ENCODE measurements at places on chromosomes 6 and 20.

GRCh38 chr6:100404051-100404450 is 60.7 kb downstream of the SIM1 start:
- DNase-seq = no peak

GRCh38 chr6:84390334-84390733 is 162.9 kb upstream of the CEP162 start:
- no peak for DNase-seq

DNA sequence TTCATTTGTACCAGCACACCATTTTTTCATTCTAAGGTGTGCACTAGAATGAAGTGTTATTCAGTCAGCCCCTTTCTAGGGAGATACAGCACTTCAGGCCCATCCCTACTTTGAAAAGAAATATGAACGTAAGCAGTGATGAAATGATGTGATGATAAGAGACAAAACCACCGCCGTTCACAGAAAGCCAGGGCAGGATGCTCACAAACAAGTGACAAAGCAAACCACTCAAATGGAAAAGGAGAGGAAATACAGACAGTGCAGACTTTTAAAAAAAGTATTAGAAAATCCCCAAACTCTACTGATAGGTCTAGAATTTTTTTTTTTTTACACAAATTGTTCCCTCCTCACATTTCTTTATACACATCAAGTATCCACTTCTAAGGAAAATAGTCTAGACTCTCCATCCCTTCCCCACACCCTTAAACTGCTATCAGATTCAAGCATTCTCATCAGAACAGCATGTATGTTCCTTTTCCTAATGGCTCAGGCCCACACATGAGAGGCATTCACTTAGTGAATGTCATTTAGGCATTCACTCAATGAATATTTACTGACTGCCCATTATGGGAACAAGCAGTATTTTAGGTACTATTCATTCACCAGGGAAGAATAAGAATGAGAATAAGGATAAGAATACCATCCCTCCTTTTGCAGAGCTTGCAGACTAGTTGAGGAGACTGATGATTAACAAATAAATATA is 243.5 kb downstream of the GMPR start:
- DNase-seq = peak; percentile 67

- DNase-seq = no peak
Observed at GRCh38 chr20:53918949-53919361, 151.4 kb downstream of the BCAS1 start.

GRCh38 chr6:50952092-50952907 is 133.6 kb downstream of the TFAP2B start:
- DNase-seq = no peak

GRCh38 chr6:12769556-12770256 is 53.1 kb downstream of the PHACTR1 start:
- no peak for DNase-seq

DNA sequence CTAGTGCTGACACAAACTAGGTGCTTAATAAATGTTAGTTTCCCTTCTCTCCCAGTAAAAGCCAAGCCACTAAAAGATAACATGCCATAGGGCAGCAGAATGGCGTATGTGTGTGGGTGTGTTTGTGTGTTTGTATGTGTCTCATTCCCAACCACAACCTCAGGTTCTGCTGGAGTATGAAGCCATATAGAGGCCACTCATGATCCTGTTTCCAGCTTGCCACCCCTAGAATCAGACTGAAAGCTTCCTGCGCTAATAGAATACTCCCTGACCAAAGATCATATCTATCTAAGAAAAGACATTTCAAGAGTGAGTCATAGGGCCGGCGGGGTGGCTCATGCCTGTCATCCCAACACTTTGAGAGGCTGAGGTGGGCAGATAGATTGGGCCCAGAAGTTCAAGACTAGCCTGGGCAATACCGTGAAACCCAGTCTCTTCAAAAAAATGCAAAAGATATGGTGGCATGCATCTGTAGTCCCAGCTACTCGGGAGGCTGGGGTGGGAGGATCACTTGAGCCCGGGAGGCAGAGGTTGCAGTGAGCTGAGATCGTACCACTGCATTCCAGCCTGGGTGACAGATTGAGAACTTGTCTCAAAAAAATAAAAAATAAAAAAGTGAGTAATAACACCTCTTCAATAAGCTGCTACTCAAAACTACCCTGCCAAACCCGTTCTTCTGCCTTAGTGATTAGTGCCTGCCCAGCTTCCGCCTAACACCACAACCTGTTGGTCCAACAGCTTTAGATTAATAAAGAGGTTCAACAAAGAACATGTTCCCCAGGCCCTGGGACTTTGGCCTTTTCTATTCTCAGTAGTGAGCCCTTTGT is 11.8 kb upstream of the SNRPC start:
- DNase-seq = no peak
